COLO829 (cell line): ENCODE measurements at places on chromosomes 5 and 9.

- no peak for DNase-seq
These were observed 700.7 kb upstream of the GRAMD2B start for GRCh38 chr5:125722550-125722949.

DNA sequence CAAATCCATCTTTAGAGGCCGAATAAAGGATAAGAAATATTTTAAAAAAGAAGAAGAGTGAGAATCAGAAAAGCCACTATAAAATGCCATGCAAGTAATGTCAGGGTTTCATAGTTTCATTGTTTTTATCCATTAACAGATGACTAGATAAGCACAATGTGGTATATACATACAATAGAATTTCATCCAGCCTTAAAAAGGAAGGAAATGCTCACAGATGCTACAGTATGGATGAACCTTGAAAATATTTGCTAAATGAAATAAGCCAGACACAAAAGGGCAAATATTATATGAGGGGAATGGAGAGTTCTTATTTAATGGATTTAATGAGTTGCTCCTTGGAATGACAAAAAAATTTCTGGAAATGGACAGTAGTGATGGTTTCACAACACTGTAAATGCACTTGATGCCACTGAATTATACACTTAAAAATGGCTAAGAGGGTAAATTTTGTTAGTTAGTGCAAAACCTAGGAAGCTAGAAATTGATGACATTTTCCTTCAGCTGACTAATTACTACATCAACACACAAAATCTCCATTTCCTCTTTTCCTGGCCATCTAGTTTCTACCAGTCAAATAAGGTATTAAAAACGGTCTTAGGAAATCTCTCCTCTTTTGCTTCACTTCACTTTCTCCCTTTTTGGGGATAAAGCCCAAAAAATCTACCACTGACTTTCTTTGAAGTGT is 86.6 kb downstream of the GNA14 start:
- no peak for DNase-seq

- no peak for DNase-seq
These were observed 46.8 kb downstream of the DBH start for GRCh38 chr9:133682818-133683585.

DNA sequence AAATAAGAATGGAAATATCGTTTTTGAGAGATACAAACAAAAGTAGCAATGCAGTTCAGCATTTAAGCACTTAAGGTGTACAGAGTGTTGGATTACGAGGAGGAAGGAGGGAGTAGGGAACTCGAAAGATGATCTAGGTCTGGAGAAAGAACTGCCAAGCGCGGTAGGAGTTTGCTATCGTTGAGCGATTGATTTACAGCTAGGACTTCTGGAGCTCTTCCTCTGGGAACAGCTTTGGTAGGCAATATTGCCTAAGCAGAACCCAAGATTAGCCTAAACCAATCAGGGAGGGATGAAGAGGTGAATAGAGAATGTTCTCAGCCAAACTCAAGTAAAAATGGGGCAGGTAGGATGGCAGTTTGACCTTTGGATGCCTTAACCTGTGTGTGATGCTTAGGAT is 965 bp downstream of the CLTA start:
- DNase-seq, result no peak

DNA sequence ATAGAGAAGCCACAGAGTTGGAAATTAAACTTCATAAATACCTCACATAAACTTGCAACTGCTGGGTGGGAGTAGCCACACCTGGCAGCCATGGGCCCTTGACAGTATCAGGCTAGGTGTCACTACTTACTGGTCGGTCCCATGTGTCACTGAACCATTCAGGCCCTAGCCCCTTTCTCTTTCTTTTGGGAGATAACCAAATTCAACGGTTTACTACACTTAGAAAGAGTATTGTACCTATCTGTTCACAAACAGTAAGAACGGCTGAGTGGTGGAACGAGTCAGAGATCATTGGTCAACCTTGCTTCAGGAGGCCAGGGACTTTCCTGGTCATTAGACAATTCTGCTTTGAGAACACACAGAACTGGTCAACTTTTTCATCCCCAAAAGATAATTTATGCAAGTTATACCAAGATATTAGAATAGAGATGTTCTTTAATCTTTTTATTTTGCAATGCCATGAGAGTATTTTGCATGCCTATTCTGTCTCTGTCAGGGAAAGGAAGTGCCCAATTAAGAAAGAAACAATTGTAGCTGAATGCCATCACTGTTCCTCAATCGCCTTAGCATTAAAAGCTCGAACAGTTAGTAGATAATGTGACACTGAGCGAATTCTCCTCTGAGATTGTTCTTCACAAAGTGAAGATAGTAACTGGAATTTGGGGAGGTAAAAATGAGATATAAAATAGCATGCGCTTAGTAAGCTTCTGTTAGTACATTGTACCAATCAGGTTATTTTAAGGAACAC is 50.9 kb downstream of the GOLPH3 start:
- peak; percentile 37 for DNase-seq

DNA sequence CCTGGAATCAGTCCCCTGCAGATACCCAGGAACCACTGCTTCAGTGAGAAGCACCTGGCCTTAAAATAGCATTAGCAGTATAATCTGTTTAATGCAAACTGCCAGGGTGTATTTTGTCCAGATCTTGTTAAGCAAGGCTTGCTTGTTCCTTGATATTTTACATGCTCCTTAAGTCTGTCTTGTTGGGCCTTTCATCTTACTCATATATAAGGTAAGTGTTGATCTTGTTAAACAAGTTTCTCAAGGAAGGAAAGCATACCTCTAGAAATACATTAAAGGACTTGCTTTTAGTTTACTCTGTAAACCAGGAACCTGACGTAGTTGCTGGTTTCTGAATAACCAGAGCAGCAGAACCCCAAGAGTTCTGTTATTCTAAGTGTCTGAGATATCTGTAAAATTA is 13.7 kb downstream of the HSPA4 start:
- no peak for DNase-seq

GRCh38 chr5:158755986-158756385 is 343.7 kb downstream of the EBF1 start:
- DNase-seq, result no peak

GRCh38 chr9:69526699-69527098 is 145.5 kb downstream of the APBA1 start:
- no peak for DNase-seq

DNA sequence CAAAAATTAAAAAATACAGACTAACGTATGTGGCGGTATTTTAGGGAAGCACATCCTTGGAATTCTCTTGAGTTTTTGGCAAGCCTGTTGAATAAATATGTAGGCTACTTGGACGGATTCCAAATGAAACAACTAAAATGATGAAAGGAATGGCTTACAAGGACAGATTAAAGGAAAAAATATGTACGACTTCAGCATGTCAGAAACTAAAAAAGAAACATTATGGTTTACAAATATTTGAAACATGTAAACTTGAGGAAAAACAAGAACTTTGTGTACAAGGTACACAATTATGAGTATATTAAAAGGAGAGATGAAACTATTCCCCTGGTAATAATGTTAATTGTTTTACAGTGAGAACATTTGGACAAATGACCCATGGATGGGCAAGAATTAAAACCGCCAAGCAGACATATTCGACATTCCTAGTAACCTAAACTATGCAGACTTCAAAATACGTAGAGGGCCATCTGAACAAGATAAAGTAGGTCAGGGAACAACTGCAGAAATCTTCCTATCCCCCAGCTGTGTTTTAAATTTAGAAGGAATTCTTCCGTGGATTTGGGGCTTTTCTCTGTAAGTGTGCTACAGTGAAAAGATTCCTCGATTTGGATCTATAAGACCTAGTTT is 12.5 kb downstream of the EDIL3 start:
- no peak for DNase-seq

DNA sequence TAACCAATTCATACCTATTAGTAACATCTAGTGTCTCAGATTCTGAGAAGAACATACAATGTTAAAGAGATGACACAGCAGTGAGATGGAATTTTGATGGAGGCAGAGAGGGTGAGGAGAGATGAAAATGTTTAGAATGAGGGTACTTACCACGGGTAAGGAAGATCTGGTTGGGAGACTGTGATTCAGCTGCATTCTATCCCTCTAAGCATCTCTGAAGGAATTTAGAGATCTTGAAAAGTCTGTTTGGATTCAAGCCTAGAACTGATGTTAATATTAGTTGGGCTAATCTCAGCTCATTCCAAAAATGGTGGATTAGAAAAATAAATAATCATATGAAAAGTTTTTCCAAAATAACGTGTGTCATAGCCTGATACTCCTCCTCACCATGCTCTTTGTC is 191.5 kb upstream of the CLINT1 start:
- no peak for DNase-seq

- DNase-seq, result no peak
These were observed 1079.9 kb upstream of the C9orf72 start for GRCh38 chr9:28653216-28653615.

DNA sequence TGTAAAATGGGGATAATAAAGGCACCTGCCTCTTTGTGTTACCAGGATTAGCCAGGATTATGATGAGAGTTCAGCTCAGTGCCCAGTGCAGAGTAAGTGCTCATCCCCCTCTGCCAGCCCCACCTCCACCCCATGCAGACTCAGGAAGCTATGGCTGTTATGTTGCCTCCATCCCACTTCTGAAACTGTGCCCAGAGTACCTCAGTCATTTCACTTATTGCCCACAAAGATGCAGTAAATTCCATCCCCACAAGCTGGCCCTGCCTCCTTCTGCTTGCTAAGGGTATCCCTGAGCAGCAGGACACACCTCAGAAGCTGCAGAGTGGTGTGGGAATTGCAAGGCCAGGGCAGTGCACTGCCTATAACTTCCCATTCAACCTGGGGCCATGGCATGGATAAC is 415.1 kb downstream of the SPOCK1 start:
- no peak for DNase-seq

GRCh38 chr9:30774326-30774725 is 1610.1 kb upstream of the ACO1 start:
- DNase-seq, result peak; percentile 2

DNA sequence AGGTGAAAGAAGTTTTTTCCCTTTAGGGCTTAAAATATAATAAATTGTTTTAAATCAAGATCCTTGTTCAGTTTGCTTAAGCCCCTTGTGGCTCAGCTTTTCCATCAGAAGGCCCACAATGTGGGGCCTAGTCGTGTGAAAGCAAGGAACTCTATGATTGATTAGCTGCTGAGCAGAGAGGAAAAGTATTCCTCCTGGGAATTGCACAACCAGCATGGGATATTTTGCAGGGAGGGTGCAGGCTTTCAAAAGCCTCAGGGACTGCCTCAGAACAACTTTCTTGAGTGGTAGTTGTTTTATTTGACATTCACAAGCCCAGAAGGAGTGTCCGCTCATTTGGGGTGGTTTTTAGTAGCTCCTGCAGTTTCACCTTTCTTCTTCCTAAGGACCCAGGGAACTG is 19.8 kb downstream of the TTC23L start:
- no peak for DNase-seq

- DNase-seq, result no peak
These were observed 28.0 kb upstream of the ENHO start for GRCh38 chr9:34550681-34551270.

DNA sequence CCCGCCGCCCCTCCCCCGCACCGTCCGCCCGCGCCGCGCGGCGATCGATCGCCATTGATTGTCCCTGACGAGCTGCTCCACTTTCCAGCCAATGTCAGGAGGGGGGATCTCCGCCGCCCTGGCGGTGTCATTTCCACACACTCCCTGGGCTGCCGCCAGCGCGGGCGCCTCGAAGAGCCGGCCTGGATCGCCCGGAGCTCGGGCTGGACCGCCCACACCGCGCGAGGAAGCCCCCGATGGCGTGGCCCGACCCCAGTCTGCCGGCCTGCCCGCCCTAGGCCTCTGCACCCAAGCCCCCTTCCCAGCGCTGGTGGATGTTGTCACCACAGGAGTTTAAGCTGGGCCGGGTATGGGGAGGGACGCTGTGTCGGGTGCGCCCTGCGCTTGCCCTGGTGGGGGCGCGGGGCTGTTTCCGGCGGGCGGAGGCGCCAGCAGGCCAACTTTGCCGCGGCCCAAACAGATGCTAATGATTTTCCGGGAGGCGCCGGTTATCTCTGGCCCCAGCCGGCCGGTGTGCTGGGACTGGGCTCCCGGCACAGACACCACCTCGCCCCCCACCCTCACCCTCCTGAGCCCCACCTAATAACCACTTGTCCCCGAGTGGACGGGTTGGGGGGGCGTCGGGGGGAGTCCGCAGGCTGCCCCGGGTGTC is 10.6 kb upstream of the CXXC5 start:
- DNase-seq, result peak; percentile 68
